ENCODE measurements at places on chromosomes 4 and X.

DNA sequence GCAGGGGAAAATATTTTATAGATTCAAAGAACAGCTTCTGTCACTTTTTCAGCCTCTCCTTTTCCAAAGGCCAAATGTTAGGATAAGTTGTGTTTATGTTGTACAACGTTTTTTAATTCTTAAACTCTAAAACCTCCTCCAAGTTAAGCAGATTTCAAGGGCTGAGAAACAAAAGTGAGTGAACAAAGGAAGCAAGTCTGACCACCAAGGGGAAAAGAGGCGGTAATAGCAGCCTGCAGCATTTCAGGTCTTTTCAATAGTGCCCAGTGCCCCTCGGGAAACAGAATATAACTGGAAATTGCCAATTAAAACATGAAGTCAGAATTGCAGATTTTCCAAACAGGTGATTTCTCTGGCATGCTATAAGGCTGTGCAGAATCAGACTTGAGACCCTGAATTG lies 510.0 kb upstream of the HTR2C start:
- DNase-seq: no peak

- DNase-seq: no peak
Observed at GRCh38 chr4:1043651-1044468, 32.4 kb downstream of the FGFRL1 start.

GRCh38 chr4:99668472-99668871 lies 10.8 kb upstream of the C4orf54 start:
- no peak for DNase-seq

- no peak for DNase-seq
Observed at GRCh38 chr4:104901961-104902605, 244.6 kb upstream of the TET2 start.

DNA sequence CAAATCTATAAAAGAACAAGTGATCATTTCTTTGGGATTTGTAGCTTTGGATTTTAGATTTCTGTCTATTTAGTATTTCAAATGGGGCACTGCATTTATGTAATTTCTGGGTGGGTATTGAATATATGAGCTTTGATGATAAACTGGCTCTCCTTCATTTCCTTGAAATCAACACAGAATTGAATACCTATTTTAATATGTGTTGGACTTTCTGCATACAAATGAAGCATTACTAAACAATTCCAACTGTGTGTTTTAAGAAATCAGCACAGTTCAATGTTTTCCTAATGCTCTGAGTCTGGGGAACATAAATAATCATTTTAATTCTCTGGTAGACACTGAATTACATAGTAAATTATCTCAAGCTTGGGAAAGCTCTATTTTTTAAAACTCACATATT lies 42.0 kb upstream of the GBA3 start:
- DNase-seq: no peak

- no peak for DNase-seq
Observed at GRCh38 chr4:89723096-89723495, 113.9 kb downstream of the SNCA start.

GRCh38 chr4:107853444-107854355 lies 29.0 kb downstream of the SGMS2 start:
- no peak for DNase-seq

GRCh38 chr4:88880501-88881226 lies 176.3 kb downstream of the FAM13A start:
- no peak for DNase-seq

GRCh38 chr4:52612341-52612740 lies 46.8 kb downstream of the USP46 start:
- DNase-seq: no peak

GRCh38 chr4:153469031-153469430 lies 2.9 kb downstream of the TMEM131L start:
- no peak for DNase-seq

DNA sequence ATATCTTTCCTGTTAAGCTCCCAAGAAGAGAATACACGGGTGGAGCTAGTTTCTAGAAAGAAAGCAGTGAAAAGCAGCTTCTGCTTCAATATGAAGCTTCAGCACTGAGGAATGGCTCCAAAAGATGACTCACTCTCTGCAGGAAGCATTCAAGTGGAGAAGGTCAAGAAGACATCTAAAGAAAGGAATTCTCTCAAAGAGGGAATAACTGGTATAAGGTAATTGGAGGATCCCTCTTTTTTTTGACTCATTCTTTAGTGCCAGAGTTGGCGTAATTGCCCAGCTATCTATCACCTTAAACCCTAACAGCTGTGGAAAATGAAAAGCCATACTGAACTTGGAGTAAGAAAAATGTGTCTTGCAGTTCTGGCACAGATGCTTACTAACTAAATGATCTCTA lies 3.5 kb downstream of the EDA2R start:
- no peak for DNase-seq

DNA sequence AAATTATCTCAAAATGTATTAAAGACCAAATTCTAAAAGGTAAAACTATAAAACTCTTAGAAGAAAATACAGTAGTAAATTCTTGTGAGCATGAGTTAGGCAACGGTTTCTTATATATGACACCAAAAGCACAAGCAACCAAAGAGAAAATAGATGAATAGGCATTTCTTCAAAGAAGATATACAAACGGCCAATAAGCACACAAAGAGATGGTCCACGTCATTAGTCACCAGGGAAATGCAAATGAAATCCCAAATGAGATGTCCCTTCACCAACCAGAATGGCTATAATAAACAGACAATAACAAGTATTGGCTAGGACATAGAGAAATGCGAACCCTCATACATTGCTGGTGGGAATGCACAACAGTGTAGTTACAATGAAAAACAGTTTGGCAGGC lies 44.6 kb downstream of the RAB33A start:
- DNase-seq: no peak

GRCh38 chrX:45196701-45197100 lies 4.0 kb downstream of the DIPK2B start:
- DNase-seq: no peak

DNA sequence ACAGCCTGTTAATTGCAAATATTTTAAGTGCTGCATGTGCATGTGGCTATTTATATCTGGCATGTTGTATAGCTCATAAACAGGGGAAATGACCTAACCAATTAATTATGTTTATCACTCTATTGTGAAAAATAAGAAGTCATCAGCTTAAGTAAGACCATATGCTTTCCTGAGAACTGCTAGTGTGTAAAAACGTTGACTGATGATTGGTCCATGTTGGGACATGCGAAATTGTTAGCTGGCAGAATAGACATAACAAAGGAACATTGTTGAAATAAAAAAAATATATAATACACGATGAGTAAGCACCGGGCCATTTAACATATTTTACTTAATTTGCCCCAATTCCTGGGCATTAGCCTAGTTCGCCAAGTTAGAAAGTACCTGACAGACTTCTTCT lies 207.5 kb downstream of the ANK2 start:
- no peak for DNase-seq

DNA sequence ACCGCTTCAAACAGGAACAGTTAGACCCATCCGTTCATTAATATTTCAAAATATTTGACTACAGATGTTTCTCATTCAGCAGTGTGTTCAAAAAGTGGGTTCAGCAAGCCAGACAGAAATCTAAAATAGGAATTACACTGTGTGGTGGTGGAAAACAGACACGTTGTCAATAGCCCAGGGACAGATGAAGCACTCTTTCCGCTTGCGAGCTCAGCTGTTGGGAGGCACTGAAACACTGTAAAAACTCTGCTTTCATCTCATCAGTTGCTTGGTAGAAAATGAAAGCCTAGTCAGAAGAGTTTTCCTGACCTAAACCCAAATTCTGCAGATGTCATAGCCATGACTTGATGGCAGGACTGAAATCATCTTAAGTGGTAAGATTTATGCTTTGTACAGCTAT lies 38.5 kb downstream of the LRP2BP start:
- no peak for DNase-seq

DNA sequence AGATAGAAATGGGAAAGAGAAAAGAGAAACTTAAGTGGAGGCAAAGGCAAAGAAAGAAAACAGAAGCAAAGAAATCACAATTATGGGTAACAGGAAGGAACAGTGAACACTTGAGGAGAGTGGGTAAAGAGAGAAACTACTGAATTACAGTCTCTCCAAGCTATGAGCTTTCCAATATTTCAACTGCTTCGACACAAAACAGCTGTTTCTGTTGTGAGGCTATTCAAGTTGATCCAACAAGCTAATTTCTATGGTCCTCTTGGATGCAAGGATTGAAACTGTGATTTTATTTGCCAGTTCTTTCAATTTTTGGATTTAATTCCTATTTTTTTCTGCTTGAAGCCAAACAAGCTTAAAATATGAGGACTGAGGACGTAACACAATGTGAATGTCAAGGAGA lies 80.5 kb upstream of the ADGRA3 start:
- no peak for DNase-seq
